ENCODE measurements at places on chromosomes 4 and X.
A peak's percentile ranks its signal among the peaks of the same experiment; 100 is the strongest.

- DNase-seq: no peak
Observed at GRCh38 chrX:135484641-135485289, 35.7 kb upstream of the INTS6L start.

- DNase-seq: no peak
Observed at GRCh38 chr4:38605753-38606586, 58.0 kb upstream of the KLF3 start.

DNA sequence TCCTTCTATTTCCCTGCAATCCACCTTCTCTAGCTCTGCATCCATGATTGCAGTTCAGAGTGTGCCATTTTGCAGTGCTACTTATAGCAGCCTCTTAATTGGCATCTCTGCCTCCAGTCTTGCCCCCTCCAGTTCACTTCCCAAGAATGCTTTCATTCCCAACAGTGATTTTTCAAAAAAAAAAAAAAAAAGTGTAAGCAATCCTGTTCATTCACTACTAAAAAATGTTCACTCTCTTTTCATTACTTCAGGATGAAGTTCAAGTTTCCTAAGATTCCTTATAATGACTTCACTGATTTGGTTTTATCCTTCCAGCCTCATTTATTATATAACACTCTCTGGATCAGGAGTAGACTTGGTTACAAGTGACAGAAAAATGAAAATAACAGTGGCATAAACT, 124.7 kb upstream of the LNX1 start:
- no peak for DNase-seq

GRCh38 chr4:154516318-154517029, 24.9 kb upstream of the DCHS2 start:
- no peak for DNase-seq

DNA sequence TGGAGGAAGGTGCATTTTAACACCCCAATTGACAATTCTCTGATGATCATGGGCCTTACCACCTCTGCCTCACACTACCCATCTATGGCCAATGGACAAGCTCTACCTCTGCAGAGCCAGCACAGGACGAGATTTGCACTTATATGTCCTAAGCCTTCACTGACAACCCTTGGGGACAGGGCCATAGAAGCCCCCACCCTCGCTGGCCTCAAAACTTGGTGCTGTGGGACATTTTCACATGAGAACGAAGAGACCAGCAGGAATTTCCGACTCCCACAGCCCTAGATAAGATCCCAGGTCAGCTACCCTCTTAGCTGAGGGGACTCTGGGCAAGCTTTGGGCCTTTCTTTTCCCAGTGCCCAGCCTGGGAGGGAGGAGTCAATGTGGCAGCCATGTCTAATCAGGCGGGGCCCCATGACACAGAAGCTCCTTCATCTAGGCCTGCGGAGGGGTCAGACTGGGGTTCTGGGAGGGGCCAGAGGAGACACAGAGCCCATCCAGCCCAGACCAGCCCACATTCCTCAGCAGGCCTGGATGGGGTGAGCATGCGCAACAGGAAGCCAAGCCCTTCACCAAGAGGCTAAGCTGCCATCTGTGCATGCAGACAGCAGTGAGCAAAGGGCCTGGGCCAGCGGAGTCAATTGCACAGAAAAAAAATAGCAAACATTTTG, 12.1 kb downstream of the PJA1 start:
- no peak for DNase-seq

DNA sequence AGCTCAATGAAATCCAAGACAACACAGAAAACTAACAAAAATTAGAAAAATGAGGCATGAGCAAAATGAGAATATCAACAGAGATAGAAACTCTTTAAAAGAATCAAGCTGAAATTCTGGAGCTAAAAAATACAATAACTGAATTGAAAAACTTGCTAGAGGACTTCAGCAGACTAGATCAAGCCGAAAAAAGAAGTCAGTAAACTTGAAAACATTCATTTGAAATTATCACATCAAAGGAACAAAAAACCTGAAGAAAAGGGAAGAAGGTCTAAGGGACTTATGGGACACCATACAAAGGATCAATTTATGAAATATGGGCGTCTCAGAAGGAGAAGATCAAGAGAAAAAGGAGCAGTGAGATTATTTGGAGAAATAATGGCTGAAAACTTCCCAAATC, 131.3 kb downstream of the PTCHD1 start:
- DNase-seq: no peak

GRCh38 chrX:1941321-1941720, 326.5 kb downstream of the ASMT start:
- no peak for DNase-seq

DNA sequence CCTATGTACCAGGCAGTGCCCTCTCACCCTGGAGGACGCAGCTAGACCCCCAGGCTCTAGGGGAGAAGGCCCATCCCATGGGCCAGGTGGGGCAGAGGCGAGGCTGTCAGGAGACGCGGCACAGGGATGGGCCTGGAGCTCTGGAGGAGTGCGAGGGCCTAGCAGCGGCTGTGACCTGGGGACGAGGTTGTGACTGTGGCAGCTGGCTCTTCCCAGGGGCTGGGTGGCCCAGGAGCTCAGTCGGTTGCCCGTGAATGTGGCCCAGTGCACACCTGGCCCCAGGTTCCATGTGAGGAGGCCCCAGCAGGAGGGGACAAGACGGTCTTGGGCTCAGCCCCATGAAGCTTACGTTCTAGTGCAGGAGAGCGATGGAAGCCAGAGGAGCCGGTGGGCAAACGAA, 31.0 kb upstream of the ADRA2C start:
- DNase-seq: no peak

DNA sequence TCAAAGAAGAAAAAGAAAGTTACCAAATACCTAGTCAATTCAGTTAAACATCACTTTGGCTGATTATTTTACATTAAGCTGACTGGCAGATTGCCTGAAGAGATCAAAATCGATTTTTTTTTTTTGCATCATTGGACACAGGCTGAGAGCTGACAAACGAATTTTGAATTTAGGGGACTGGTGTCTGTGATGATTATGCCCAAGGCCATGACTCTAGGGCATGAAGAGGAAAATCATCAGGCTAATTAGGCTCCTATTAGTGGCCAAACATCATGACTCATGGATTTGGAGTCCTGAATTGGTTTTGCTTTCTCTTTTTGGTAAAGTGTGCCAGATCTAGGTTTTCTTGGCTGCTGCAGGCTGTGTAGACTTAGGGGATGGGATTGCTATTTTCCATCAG, 829.3 kb upstream of the LCORL start:
- no peak for DNase-seq

DNA sequence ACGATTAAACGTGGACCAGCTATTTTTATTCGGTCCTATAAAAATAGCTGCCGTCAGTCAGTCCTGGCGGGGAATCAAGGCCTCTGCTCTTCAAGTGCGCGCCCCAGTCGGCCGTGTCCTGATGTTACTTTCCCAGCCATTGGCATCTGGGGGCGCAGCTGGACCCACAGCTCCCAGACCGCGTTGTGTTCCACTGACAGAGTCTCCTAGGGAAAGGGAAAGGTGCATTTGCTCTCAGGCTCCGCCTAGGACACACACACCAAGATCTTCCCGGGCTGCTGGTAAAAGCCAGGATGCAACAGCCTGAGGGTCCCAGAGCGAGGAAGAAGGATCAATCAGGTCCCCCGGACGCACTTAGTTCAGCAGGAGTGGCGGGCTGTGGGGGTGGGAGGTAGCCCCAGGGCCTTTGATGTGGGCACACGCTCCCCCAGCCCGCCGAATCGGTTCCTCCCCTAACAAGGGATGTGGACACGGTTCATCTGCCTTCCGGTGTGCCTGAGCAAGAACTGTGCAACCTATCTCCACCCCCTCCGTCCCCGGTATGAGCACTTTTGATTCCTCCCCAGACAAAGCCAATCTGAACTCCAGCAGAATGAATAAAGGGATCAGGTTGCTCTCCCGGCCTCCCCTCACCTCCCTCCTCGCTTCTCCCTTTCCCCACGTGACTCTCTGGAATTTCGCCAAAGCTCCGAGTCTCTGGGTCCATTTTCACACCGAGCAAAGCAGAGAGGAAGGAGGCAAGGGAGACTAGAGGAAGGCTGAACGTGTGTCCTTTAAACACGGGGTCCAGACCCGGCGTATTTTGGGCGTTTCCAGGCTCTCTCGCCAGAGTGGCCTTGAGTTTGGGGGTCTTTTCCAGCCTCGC, 626 bp upstream of the FRAS1 start:
- DNase-seq: peak; percentile 14

GRCh38 chr4:44777115-44777514, 50.8 kb upstream of the GNPDA2 start:
- DNase-seq: no peak

- no peak for DNase-seq
Observed at GRCh38 chrX:68185161-68185560, 248.1 kb downstream of the OPHN1 start.

GRCh38 chr4:153079857-153080391, 124.3 kb upstream of the TRIM2 start:
- DNase-seq: no peak

DNA sequence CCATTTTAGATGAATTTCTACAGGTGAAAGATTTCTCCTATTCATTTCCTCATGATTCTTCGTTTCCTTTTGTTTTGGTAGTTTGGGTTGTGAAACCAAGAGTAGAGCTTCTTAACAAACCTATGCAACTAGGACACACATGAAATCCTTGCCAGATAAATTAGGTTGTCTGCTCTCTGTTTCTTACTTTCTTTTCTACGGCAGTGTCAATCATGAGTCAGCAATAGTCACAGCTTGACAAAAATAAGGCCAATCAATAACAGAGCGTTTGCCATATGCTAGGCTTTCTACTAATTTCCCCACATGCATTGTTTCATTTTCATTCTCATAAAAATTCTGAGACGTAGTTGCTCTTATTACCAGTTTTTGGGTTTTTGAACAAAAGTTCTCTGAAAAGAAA, 20.3 kb downstream of the CLRN2 start:
- no peak for DNase-seq

DNA sequence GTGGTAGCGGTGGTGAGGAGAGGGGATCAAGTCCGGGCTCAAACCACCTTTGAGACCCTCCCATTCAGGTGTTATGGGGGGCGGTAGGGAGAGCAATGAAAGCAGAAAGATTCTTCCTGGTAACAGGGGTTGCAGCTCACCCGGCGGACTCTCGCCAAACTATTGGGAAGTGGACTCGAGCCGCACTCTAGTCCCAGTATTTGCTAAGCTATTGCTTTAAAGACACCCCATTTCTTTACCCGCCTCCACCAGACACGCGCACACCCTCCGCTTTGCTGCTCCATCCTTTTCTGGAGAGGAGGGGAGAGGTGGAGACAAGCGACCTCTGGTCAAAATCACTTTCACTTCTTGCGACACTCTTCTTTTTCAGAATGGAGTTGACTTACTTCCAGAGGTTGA, 625 bp upstream of the GABRA4 start:
- DNase-seq: no peak

DNA sequence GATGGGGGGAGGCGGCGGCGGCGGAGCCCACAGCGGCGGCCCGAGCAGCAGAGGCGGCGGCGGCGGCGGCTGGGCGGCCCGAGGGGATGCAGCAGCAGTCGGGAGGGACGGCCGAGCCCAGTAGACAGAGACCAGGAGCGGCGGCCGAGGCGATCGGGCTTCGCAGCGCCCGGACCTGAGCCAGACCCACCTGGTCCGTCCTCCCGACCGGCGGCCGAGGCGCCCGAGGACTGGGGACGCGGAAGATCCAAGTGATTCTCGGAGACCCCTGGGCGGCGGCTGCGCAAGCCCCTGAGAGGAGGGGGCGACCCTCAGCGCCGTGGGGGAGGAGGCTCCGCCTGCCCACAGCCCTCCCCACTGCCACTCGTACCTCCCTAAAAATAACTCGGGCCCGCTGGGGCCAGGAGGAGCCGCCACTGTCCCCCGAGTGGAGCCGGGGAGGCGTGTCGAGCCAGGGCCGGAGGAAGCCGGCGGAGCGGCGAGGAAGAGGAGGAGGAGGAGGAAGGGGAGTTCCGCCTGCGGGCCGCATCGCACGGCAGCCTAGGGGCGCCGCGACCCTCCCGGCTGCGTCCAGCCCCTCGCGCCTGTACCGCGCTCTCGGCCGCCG, 608 bp downstream of the RAPGEF2 start:
- DNase-seq: peak; percentile 32

DNA sequence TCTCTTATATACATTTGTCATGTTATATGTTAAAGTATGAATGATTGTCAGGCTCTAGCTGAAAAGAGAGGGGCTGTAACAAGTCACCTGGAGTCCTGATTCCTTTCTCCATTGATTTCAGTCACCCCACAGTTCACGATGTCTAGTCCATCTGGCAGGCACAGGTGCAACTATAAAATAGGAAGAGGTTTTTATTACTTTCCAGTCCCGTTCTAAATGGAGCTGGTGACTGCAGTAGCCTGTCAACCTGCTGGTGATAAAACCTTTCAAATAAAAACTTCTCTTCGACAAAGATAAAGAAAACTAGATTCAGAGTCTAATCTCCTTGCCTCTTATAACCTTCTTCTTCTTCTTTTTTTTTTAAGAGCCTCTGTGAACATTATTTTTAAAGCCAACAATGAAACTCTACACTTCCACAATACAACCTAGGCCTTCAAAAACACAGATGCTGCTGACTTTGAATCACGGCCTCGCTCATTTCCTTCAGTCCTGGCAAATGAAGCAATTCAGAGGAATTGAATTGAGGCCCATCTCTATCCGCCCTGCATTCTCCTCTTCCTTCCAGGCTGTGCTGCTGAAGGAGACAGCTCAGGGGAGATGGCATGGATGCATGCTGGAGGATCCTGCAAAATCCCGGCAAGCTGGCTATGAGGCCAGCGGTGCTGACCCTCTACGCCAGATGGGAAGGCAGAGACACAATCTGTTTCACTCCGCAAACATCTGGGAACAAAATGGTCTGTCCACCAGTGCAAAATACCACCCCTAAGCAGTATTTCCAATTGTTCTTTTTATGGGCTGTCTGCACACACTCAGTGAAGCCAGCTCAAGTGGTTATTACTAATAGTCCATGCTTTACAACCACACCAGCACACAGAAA, 27.3 kb upstream of the CDKN2AIP start:
- DNase-seq: no peak

GRCh38 chr4:159562366-159562765, 459.5 kb downstream of the RAPGEF2 start:
- no peak for DNase-seq

GRCh38 chrX:24874604-24875247, 141.0 kb downstream of the ARX start:
- DNase-seq: no peak
